Right atrium auricular region (tissue), 2 donors: ENCODE measurements at places on chromosomes 2 and 18.

GRCh38 chr2:173239644-173240043 is 115.0 kb upstream of the CDCA7 start:
- no peak for DNase-seq

DNA sequence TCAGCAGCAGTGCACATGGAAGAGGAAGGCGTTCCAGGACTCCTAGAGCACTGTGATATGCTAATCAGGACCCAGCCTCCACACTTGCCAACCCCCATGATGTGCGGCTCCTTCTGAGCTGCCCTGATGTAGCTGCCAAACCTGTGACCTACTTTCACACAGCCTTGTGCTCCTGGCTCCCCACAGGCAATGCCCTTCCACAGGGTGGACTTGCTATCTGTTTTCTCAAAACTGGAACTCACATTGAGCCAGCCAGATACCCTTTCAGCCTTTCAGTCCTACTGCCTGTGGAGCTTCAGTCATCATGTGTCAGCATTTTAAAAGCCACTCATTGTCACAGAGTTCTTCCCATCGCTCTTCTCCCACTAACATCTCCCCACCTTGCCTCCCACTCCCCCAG is 181.6 kb downstream of the AFF3 start:
- no peak for DNase-seq

DNA sequence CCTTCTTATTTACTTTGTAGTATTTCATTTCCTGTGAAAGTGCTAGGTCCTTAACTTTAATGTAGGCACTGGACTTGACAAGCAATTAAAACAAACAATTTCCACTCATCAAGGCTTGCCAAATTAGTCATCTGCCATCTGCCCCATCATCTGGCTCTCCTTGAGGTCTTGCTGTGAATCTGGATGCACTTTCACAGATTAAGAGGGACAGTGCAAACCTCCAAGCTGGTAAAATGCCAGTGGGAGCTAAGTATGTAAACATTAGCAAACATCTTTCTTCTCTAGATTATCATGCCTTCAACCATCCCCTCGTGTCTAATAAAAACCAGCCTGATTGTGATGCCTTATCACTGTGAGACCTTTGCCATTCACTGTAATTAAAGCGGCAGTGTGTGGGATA is 402.9 kb downstream of the ERBB4 start:
- DNase-seq, result no peak

DNA sequence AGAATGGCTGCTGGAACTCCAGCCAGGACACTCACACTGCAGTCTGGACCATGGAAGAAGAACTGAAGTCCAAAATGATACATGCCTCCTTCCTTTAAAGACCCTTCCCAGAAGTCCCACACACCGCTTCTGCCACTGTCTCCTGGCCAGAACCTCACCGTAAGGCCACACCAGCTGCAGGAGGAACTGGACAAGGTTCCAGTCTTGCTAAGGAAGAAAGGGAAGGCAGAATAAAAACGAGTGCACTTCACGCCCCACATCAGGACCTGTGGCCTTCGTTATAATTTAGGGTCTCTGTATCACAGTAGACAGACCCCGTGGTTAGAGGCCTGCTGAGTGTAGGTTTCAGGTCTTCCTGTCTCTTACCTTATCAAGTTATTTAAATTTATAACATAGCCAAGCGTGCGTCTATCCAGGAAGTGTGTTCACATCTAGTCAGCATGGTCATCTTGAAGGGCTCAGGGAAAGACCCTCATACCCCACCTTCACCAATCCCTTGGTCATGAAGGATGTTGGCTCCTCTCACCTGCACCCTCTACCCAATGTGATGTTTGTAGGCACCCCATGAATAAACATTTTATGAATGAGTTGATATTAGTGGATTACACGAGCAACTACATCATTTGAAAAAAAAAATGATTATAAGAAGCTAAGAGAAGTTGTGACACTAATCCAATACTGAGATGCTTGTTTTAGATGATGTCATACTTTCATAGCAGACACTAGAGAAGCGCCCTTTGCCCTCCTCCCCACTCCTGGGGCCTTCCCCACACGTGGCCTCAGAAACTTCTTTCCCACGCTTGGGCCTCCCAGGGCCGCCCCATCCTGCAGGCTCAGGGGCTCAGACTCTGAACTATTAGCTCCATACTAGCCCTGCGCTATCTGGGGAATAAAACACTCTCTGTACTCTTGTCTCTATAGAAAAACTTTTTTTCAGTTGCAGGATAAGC is 157.6 kb downstream of the FAM210A start:
- DNase-seq, result no peak

DNA sequence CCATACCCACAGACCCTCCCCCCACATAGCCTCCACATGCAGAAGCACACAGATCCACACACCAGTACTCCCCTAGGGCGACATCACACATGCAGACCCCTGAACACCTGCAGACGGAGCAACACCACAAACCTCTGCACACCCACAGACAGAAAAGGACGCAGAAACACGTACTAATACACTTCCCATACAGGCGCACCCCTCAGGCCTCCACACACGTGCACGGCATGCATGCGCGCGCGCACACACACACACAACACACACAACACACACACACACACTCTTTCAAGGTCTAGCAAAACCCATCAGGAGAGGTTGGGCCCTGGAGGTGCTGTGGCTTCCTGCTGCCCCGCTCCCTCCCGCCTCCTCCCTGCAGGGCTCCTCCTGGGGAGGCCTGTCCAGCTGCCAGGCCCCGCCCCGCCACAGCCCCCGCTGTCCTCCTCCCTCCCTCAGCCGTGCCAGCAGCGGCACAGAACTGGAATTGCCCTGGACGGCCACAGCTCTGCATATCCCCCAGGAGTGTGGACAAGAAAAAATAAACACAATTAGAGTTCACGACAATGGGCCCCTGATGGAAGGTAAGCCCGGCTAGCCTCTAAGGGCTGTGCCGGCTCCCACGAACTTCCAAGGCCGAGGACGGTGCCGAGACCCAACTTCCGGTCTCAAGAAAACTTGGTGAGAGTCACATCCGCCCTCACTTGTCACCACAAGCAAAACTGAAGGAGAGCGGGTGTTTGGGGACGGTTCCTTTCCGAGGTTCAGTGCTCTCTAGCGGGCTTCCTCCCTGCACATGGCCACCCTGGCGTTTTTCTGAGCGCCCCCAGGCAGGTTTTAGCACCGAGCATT is 6.8 kb downstream of the ZFP36L2 start:
- DNase-seq, result peak; percentile 91

- no peak for DNase-seq
These were observed 65.0 kb downstream of the OXER1 start for GRCh38 chr2:42698940-42699339.

- no peak for DNase-seq
These were observed 315.5 kb downstream of the RPRM start for GRCh38 chr2:153163055-153163454.

- no peak for DNase-seq
These were observed 185.5 kb downstream of the CCDC85A start for GRCh38 chr2:56369316-56369715.

GRCh38 chr2:191180713-191181112 is 29.9 kb upstream of the STAT4 start:
- no peak for DNase-seq

DNA sequence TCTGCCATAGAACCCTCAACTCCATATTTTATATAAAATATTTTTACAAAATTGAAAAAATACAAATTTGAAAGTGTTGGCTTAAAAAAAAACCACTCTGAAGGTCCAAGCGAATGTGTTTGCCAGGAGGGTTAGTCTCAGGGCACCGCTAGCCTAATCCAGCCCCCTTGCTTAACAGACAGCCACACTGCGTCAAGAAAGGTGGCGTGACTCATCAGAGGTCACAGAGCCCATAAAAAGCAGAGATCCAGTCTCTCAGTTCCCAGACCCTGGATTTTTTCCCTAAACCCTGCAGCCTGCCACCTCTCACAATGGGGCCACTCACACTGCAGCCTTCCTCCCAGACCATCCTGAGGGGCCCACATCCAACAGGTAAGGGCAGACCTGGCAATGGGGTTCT is 3.9 kb upstream of the TNS1 start:
- DNase-seq, result no peak

- no peak for DNase-seq
These were observed 24.8 kb downstream of the DYNC1I2 start for GRCh38 chr2:171712051-171712450.

- no peak for DNase-seq
These were observed 1.4 kb downstream of the COL3A1 start for GRCh38 chr2:188975497-188976102.

- no peak for DNase-seq
These were observed 262.1 kb downstream of the GALNT13 start for GRCh38 chr2:154133823-154134222.

GRCh38 chr2:52334185-52334584 is 1302.3 kb upstream of the NRXN1 start:
- no peak for DNase-seq

DNA sequence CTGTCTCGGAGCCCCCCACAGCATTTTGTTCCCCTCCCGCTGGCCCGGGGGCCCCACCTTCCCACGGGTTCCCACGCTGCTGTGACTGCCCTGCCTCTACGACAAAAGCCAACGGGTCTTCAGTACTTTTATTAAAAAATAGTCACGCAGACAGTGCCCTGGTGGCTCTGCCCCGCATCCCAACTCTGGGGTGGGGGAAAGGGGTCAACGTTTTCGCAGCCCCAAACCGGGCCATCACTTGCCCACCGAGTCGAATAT is 1.0 kb downstream of the UCN start:
- no peak for DNase-seq

GRCh38 chr2:178111743-178112142 is 494 bp upstream of the RBM45 start:
- no peak for DNase-seq

GRCh38 chr18:34841891-34842290 is 131.8 kb downstream of the DTNA start:
- no peak for DNase-seq

- DNase-seq, result no peak
These were observed 4.6 kb downstream of the MAP3K20 start for GRCh38 chr2:173079973-173080860.

- DNase-seq, result peak; percentile 90
These were observed 19.8 kb downstream of the BIN1 start for GRCh38 chr2:127086990-127087790.

DNA sequence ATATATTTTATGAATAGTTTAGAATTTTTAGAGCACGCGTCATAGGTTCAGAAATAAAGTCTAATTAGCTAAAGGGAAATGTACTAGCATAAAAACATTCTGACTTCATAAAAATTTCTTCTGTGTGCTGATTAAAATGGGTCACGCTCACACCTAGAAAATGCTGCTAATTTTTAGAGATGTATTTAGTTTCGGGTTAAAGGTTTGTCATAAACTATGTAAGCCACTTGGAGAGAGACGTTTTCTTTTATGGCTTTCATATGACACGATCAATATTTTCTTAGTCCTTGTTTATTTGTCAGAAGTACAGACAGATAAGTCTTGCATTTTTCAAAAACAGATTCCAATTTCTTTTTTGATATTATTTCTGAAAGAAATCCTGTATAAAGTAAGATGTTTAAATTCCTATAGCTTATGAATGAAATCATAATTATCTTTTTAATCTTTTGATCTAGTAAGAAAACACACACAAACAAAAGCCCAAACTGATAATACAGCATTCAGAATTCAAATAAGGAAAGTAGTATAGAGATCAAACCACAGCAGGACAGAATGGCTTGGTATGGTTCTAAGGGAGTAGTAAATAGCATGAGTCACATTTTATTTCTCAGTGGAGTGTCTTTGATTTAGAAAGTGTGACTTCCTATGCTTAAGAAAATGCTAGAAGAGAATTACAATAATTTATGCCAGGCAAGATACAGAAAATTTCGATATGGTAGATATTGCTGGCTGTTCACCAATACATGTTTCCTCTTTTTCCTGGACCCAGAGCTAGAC is 236.6 kb downstream of the GPD2 start:
- no peak for DNase-seq

- DNase-seq, result no peak
These were observed 6.6 kb downstream of the EMX1 start for GRCh38 chr2:72923833-72924352.

DNA sequence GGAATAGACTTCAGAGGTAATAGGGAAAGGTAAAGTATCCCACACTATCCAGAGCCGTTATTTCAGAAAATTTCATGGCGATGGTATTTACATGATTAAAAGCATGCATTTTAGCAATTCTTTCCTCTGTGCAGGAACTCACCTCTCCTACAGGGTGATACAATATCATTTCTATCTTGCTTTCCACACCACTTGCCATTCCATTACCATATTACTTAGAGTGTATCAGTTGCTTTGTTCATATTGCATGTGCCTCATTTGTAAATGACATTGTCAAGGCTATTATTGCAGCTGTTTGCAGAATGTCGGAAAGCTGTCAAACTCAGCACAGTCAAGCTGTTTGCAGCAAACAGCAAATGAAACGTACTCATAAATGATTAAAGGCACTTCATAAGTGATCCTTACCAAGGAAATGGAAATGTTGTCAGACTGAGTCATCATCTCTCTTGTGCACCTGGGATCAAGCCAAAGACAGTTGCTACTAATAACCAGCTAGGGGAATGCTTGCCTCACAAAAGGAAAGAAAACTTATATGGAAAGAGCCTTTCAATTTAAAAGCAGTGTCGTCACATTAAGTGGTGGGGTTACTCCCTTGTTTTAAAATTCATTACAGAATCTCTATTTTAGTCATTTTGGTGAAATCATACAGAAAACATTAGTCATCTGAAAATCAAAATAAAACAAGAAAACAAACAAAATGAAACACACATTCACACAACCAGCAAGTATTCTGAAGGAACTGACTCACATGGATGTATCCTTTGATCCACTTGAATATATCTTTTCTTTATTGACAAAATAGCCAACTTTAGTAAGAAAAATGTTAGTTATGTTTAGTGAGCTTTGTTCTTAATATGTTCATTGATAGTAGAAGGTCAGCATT is 1064.1 kb upstream of the CNTNAP5 start:
- DNase-seq, result no peak

DNA sequence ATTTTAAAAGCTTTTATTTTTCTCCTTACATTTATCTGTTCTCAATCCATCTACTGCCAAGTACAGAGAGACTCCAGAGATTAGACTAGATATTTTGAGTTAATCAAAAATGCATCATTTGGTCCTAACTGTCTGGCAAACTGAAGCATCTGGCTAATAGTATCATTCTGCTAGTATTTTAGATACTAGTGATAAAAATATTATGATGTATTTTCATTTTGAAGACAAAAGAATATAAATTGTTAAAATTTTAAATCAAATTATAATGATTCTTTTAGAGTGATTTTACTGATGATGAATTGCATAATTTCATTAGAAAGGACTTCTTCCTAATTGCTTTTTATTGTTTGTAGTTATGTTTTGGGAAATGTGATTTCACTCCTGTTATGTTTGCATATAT is 584.0 kb downstream of the LRRTM4 start:
- no peak for DNase-seq

DNA sequence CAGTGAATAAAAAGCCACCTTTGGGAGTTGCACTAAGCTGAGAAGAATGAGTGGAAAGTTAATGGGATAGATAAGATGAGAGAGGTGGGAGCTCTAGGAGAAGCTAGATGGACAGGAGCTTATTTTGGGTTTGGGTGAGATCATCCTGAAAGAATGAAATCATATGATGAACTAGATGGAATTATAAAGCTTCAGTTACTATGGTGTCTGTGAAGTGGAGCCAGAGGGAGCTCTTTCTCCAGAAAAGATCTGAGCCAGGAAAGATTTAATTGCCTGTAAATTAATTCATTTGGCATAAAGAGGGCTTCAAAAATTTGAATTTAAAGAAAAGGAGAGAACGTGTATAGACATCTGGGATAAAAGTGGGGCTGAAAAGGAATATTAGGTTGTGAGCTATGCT is 10.3 kb downstream of the DNAH6 start:
- DNase-seq, result no peak
